Stimulated activated CD8-positive, alpha-beta memory T cell treated with anti-CD3 and anti-CD28 coated beads, Interleukin-4, amount 100 ng/mL, for 24 hours (primary cell): ENCODE measurements at places on chromosomes 3 and 15.

DNA sequence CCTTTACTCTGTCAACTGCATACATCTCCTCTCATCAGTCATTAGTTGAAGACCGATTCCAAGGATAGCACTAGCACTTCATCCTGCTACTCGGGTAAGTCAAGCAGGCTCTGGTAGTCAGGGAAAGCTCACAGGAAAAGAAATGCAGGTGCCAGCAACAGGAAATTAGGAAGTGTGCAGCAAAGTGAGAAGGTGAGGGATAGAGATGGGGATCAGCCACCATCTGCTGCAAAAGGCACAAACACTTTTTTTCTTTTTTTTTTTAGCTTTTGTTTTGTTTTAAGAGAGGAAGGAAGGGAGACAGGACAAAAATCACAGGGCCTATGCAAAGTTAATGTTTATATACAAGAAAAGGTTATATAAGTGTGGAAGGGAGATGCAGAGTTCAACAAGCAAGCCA, 9.0 kb upstream of the BTLA start:
- DNase-seq: no peak

DNA sequence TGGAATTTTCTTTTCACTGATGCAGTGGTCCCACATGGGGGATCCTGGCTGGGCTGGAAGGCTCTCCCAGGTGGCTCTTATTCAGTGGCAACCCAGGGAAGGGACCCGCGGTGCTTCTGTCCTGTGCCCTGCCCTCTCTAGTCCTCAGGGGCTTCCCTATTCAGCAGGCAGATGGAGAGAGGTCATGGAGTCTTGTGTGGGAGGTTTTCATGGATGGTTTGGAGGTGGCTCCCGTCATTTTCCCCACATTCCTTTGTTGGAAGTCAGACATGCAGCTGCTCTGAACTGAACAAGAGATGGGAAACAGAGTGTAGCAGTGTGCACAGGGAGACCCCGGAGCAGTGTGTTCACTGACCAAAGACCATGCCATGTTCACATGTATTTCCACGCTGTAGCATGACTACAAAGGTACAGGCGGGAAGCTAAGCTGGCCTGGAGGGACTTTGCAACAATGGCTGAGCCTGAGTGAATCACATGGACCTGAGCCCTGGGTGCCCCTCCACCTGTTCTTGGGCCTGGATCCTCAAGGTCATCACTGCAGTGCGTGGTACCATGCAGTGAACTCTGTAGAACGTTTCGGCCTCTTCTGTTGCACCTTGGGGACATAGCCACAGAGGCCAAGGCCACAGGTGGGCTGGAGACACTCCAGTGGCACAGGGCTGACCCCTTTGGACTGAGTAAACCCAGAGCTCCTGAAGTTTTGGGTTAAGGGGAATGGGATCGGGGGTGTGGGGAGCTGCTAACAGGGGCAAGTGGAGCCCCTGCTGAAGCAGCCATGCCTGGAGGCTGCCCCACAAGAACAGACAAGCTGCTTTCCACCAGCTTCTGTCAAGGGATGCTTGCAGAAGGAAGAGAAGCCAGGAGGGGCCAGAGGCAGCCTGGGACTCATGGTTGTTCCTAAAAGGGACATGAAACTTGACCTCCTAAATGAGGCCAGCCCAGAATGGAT, 123.0 kb downstream of the ASB7 start:
- DNase-seq: no peak

GRCh38 chr3:172692751-172693338, 18.0 kb downstream of the NCEH1 start:
- DNase-seq: no peak

- no peak for DNase-seq
Observed at GRCh38 chr15:88769161-88769971, 33.9 kb upstream of the ACAN start.

- no peak for DNase-seq
Observed at GRCh38 chr15:84625123-84625522, 24.3 kb downstream of the ZSCAN2 start.

DNA sequence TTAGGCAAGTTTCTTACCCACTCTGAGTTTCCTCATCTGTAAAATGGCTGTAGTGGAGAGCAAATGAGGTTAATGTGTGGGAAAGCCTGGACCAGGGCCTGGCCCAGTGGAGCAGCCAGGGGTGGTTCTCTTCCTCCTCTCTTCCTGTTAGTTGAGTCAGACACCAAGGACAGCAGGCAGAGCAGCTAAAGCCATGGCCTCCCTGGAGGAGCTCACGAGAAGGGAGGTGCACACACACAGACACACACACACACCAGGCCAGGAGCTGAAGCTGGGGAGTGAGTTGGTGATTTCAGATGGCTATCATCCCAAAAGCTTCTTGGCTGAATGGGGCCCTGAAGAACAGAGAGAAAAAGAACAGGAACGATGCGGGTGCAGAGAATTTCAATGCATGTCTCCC, 33.2 kb upstream of the TSPAN3 start:
- no peak for DNase-seq

DNA sequence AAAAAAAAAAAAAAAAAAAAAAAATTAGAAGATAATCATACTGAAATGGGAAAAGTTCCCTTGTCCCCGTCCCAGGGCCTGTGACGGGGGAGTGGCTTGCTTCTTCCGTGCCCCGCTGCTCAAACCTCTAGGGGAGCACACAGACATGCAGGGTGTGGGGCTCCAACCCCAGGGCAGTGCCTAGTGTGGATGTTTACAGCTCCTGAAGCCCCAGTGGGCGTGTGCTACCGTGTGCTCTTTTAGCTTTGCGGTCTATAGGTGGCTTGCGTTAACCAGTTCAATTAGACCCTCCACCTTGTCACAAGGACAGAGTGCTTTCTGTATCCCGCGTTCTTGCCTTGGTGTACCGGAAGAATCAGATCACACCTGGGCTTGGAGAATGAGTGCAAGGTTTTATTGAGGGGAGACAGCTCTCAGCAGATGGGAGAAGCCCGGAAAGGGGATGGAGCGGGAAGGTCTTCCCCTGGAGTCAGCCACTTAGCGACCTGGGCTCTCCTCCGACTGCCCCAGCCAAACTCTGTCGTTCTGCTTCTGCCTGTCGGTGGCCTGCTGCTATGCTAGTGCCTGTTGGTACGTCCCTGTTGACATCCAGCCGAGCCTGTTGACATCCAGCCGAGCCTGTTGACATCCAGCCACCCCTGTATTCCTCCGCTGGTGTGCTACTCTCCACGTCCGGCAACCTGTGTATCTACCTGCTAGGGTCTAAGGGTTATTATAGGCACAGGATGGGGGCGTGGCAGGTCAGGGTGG, 569.8 kb downstream of the VGLL3 start:
- no peak for DNase-seq

DNA sequence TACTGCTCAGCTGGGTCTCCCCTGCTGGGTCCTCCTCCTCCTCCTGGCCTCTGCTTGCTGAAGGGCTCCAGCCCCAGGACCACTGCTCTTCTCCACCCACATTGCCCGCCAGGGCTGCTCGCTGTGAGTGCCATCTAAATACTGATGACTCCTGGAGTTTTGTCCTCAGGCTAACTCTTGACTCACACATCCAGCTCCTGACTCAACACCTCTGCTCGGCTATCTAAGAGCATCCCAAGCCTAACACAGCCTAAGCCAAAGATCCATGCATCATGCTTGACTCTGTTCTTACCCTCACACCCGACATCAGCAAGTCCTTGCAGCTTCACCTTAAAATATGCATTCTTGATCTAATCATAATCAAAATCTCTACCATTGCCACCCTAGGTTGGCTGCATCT, 260.2 kb downstream of the KLF13 start:
- no peak for DNase-seq

DNA sequence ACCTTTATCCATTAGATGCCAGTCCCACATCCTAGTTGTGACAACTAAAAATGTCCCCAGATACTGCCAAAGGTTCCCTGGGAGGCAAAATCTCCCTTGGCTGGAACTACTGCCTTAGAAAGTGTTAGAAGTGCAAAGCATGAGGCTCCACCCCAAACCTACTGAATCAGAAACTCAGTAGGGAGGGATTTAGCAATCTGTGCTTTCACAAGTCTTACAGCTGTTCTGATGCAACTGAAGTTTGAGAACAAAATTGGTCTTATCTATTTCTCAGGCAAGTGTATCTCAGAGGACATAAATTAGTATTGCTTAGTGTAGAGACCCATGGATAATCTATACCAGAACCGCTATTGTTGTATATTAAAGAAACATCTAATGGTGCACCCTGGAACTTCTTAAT, 70.2 kb downstream of the CLDN1 start:
- no peak for DNase-seq

GRCh38 chr15:39310633-39311032, 270.2 kb upstream of the THBS1 start:
- no peak for DNase-seq

DNA sequence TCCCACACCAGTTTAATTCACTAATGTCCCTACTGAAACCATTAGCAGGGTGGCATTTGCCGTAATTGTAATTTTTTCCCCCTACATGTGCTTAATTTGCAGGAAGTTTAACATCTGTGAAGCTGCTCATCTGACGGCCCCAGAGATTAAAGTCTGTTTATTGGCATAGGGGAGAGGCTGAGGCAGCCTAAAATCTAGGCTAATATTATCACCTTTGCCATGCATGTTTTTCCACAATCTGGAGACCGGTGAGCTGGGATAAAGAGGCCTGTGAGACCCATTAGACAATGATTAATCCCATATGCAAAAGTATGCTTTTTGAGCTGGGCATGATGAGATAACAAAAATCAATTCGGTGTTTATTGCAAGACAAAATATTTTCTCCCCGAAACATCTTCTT, 561.2 kb upstream of the ALCAM start:
- DNase-seq: no peak

DNA sequence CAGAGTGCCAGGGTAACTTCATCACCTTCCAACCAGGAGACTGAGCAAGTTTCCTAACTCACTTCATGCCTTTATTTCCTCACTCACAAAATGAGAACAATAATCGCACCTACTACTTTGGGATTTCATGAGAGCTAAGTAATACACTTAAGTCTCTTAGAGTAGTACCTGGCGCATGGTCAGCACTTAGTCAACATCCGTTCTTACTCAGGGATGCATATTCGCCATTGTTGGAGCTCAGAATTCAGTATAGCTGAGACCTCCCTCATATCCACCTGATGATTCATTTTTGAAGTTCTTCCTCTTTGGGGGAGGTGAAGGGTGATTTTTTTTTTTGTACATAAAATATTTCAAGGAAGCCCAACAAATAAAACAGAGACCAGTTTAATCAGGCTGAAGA, 188.2 kb downstream of the AGBL1 start:
- DNase-seq: no peak

- no peak for DNase-seq
Observed at GRCh38 chr3:102454181-102454580, 19.4 kb downstream of the ZPLD1 start.

DNA sequence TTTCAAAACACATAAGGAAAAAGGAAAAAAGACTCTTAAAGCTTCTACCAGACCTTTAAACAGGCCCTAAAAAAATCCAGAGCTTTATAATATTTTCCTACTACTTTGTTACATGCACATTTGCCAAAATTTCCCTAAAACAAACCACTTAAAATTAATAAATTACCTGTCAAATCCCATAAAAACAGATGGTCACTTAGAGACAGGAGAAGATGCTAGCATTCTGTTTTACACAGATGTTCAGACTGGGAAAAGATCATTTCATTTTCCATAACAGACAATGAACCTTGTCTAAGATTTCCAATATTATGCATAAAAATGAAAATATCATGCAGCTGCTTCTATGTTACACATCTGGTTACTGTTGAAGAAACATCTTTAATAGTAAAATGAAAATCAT, 66.6 kb downstream of the SUCLG2 start:
- DNase-seq: no peak

GRCh38 chr15:94282269-94283250, 51.2 kb downstream of the MCTP2 start:
- no peak for DNase-seq

GRCh38 chr15:33001926-33002325, 192.6 kb downstream of the FMN1 start:
- no peak for DNase-seq

DNA sequence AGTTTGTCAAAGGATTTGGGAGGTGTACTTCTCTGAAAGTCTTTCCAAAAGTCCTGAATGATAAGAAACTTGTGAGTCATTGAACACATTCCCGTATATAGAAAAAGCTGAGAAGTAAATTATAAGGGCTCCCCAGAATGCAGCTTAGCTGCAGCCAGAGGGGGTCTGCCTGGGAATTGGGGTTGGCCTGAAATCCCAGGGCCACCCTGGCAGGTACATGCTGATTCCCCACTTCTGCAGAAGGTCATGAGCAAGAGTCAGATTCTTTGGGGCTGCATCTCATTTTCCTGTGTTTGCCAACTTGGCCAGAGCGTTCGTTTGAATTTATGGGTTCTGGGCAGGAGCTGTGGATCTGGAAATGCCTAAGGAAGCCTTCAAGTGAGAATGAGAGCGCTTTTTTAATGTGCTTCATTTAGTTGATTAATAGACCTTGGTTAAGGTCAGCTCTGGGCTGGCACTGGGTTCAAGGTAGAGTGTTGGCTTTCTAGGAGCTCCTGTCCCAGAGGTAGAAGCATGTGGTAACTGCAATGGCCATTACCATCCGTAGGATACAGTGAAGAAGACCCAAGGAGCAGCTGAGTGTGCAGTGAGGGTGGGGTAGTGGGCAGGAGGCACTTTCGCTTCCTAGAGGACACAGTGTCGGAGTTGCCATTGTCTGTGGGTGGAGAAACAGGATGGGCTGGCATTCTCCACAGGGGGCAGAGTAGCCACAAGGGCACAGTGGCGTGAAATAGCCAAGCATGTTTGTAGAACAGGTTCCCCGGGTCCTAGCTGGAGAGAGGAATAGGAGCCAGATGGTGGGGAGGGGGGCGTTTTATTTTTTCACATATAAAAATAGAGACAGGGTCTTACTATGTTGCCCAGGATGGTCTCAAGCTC, 3.2 kb downstream of the SLC6A6 start:
- no peak for DNase-seq

DNA sequence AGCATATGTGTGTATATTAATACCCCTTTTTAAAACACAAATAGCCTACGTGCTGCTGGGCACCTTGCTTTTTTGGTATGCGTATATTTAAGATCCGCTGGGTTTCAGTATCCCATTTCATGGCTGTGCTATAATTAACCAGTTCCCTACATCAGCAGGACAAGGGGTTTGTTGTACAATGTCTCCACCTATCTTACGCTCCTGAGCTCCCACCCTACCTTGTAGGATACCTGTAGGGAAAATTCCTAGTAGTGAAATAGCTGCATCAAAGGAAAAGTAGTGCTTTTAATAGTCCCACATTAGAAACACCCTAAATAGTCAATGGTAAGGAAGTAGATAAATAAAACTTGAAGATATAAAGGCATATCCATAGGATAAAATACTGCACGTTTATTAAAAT, 1.4 kb downstream of the MAP6D1 start:
- DNase-seq: no peak

DNA sequence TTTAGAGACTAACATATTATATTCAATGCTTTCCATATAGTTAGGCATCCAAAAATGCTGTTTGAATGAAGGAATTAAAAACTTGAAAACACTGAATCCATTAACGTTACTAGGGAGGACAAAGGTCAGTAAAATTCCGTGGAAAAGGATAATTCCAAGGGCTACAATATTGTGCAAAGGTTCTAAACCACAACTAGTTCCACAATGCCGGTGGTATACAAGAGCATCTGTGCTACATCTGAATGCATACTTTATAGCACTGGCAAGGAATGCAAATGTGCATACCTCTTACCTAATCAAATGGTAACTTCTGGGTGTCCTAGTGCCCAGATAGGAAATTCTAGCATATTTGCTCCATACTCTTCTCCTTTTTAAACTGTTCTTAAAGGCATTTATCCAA, 2.2 kb downstream of the ICE2 start:
- no peak for DNase-seq

GRCh38 chr3:152270937-152271336, 2.2 kb downstream of the MBNL1 start:
- no peak for DNase-seq
